ENCODE measurements at places on chromosomes 7 and 10. TPM values are rescaled to one million over a fixed set of nuclear protein-coding genes. Genes with fewer than 3 reads are reported as not detected.

Gene CHST15
- 23.5 TPM for total RNA-seq

Gene GCK
- 0.95 TPM for total RNA-seq

Gene SLC18A3
- total RNA-seq = 0.20 TPM

Gene TFPI2
- 4.0 TPM for total RNA-seq

Gene AKR1C4
- total RNA-seq = 9.1 TPM

Gene AIFM2
- total RNA-seq = 12.2 TPM

Gene PLAU
- total RNA-seq = 15.5 TPM

Gene IKZF1
- total RNA-seq = 17.4 TPM

Gene ANKRD61
- not detected for total RNA-seq

Gene SLC26A4
- total RNA-seq = 0.52 TPM

Gene COL13A1
- 2.5 TPM for total RNA-seq

Gene GRB10
- 106 TPM for total RNA-seq

Gene ZNF488
- total RNA-seq = 1.8 TPM

Gene ATOH7
- not detected for total RNA-seq

Gene RBP4
- total RNA-seq = 59.9 TPM

Gene MPP7
- total RNA-seq = 47.5 TPM

Gene CASTOR2
- 21.7 TPM for total RNA-seq

Gene OR2A5
- not detected for total RNA-seq

Gene CXCL12
- 74.3 TPM for total RNA-seq

Gene HACD1
- 17.0 TPM for total RNA-seq

Gene DNAJB12
- 42.5 TPM for total RNA-seq

Gene CYP3A7
- 92.6 TPM for total RNA-seq

Data from mucosa of gallbladder (tissue), 1 donor.